ENCODE measurements at places on chromosomes 6 and 20.

DNA sequence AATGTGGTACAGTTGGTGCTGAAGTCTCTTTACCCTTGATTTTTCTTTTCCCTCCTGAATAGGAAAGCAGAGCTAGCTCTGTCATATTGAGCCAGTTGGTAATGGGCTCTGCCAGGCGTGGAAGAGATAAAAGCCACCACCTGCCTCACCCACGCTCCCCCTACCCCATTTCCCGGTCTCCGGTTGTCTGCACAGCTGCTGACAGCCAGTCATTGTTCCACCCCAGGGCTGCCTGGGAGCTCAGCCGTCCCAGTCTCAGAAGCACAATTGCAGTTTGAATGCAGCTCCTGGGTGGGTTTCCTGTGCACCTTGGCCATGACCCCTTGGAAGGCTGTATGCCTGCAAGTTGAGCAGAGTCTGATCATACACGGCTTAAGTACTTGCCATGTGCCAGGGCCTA, 675.2 kb upstream of the FLRT3 start:
- no peak for DNase-seq

GRCh38 chr6:5994999-5995657, 11.6 kb downstream of the NRN1 start:
- DNase-seq, result no peak

GRCh38 chr20:23144856-23145255, 58.7 kb upstream of the CD93 start:
- DNase-seq, result no peak

- DNase-seq, result no peak
Measured at GRCh38 chr20:51470907-51471411, 71.6 kb downstream of the NFATC2 start.

DNA sequence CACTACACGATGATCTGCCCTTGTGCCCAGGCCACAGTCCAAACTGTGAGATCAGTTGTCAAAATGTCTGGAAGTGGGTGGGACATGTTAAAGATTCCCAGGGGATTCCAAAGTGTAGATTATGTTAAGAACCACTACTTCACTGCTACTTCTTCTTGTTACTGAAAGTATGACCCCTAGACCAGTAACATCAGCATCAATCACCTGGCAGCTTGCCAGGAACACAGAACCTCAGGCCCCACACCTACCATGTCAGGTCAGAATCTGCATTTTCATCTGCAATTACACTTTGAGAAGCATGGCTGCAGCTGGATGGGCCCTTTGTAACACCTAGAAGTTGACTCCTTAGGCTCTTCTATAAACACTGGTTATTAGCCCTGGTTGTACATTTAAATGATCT, 36.1 kb downstream of the RFPL4B start:
- no peak for DNase-seq

GRCh38 chr6:111967131-111967530, 86.8 kb upstream of the CCN6 start:
- DNase-seq, result no peak

GRCh38 chr6:119052987-119053386, 25.5 kb downstream of the FAM184A start:
- no peak for DNase-seq

DNA sequence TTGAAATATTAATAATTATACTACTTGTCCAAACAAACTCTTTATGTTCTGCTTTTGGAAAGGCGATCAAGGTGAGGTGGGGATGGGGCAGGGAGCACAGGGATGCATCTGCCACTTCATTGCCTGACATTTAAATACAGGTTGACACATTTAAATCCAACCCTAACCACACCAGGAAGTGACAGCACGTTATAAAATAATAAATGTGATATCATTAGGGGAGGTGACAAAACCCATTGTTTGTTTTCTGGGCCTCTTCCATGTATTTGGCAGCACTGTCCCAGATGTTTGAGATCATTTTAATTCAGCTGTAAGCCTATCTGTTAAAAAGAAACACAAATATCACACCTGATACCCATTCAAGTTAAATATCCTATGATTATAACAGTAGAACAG, 342.4 kb upstream of the ARID1B start:
- DNase-seq, result no peak

- no peak for DNase-seq
Measured at GRCh38 chr6:85864453-85865401, 222.0 kb upstream of the SYNCRIP start.

DNA sequence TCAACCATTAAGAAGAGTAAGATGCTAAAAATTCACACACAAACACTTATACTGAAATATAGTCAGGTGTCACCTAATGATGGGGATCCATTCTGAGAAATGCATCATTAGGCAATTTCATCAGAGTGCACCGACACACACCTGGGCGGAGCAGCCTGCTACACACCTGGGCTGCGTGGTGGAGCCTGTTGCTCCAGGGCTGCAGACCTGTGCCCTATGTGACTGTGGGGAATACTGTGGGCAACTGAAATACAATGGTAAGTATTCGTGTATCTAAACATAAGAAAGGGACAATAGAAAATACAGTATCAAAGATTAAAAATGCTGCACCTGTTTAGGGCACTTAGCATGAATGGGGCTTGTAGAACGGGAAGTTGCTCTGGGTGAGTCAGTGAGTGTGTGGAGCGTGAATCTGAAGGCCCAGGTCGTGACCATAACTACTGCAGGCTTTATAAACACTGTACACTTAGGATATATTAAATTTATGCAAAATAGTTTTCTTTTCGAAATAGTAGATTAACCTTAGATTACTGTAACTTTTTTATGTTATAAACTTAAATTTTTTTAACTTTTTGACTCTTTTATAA, 124.4 kb upstream of the AFDN start:
- no peak for DNase-seq

DNA sequence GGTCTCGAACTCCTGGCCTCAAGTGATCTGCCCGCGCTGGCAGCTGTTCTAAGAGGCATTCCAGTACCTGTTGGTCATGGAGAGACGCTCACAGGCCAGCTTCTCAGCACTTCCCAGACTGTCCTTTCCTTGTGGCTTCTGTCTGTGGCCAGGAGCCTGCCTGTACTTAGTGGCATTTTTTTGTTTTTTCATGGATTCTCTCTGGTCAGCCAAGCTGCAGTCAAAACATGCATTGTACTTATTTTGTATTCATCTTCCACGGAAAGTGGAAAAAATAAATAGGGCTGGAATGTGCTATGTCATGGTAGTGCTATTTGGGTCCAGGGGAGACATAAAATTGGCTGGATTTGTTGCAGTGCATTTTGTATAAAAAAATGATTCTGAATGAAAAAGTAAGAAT, 29.1 kb downstream of the ZDHHC14 start:
- no peak for DNase-seq

GRCh38 chr6:46414398-46414797, 76.9 kb downstream of the RCAN2 start:
- DNase-seq, result no peak

GRCh38 chr6:111739257-111739696, 133.6 kb upstream of the TRAF3IP2 start:
- no peak for DNase-seq

DNA sequence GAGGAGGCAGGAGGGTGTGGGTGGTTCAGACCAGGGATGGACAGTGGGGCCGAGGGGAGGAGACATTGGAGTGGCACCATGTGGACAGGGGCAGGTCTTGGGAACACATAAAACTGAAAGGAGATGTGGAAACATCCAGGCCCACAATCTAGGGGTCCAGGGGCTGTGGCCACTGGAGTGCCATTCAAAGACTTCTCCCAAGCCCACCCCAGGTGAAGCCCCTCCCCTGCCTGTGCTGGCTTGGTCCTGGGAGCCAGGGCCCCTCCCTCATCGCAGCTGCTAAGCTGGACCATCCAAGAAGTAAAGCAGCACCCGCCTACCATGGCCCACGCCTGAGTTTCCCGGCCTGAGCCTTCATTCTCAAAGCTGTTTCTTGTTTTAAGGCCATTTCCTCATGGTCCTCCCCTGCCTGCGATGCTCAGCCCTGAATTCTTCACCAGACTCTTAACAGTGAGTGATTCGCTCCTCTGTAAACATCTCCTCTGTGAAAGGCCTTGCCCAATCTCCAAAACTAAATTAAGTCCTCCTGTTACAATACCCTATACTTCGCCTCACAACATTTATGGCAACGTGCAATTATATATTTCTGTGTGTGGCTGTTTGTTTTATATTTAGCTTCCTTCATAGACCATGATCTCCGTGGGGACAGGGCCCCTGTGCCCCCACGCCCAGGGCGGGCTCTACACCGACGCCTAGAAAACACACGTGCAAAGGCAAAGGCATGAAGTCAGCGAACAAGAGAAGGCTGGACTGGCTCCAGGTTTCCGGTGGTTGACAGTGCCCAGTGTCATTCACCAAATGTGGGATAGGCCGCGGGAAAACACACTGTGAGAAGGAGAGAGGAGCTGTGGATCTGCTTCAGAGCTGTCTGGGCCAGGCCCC, 267.8 kb downstream of the ERMARD start:
- no peak for DNase-seq

DNA sequence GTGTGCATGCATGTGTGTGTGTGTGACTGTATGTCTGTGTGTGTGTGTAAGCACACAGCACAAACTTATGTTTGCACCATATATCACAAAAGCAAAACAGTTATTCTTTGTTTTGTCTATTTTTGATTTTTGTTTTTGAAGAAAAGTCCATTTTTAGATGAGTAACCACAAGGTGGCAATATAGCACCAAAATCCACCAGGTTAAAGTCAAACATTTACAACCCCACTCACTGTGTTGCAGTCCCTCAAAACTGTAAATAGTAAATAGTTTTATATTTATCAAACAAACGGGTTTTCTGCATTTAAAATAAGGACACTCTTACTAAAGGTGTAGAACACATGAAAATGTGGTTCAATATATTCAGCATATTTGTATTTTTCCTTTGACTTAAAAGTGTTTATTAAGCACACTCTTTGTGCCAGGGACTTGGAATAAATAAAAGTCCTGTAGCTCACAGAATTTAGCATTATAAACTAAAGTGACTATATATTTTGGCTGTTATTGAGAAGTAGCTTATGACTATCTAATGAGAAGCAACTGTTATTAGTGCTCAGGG, 118.5 kb downstream of the GFRAL start:
- no peak for DNase-seq

- no peak for DNase-seq
Measured at GRCh38 chr6:30463651-30464618, 25.4 kb upstream of the HLA-E start.

GRCh38 chr6:61640463-61640862, 645.6 kb downstream of the KHDRBS2 start:
- no peak for DNase-seq

DNA sequence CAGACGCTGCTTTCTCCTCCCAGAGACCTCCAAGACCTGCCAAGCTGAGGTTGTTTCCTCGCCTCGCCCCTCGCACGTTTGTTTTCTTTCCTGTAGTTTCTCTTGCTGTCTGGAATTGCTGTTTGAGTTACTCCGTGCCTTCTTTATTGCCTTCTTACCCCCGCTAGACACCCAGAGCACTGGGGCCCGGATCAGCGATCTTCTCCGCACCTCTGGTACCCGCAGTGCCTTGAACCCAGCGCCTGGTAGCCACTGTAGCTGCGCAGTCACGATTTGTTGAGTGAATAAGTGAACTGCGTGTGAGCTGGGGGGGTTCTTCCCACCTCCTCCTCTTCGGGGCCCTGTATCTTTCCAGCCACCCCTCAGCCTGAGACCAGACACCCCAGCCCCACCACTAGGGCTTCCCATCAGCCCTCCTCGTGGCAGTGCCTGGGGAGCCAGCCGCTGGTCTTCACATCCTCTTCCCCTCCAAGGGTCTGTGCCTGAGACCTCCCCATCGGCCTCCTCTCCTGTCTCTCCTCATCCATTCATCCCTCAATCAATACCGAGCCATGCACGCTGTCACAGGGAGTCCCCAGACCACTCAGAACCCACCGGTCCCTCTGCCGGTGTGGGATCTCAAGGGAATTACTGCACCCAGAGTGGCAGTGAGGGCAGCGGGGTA, 849 bp upstream of the BMP7 start:
- DNase-seq, result no peak

DNA sequence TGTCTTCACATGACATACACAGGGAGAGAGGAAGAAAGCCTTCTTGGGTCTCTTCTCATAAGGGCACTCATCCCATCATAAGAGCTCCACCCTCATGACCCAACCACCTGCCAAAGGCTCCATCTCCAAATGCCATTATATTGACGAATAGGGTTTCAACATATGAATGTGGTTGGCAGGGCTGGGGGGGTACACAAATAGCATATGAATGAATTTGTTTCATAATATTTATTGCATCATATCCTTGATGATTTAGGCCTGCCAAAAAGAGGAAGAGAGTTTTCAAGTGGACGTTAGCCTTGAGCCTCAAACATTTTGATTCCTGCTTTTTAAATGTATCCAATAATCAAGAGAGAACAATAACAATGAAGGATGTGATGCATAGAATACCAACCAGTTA, 26.2 kb upstream of the OPRM1 start:
- DNase-seq, result no peak

DNA sequence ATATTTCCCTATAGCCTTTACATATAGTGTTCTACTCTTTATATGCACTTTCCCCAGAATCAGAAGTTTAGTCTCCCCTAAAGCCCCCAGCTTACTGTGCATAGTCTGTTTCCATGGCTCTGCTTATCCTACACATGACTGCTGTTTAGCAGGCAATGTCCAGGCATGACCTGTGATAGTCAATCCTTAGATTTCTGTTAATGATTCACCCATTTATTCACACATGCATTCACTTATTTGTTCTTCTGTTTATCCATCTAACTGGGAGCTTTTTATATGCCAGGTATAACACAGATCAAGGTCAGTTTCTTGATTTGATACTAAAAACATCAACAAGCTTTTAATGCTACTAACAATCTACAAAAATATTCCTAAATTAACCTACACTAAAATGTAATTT, 300.8 kb downstream of the PHF3 start:
- no peak for DNase-seq

- no peak for DNase-seq
Measured at GRCh38 chr6:89944181-89944755, 50.0 kb downstream of the GJA10 start.

DNA sequence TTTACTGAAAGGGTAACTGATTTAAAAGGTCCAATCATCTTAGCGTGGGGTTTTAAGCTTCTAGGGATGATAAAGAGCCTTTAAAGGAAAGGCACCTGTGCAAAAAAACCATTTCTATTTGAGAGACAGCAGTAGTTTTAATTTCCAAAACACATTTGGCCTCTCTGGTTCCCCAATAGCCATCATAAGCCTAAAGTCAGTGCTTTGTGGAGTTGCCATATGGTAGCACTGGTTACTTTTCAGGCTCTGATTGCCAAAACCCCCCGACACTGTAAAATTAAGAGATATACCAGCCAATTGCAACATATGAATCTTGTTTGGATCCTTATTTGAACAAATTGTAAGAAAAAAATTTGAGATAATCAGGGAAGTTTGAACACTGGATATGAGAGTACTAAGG, 44.6 kb downstream of the TP53INP2 start:
- DNase-seq, result no peak

DNA sequence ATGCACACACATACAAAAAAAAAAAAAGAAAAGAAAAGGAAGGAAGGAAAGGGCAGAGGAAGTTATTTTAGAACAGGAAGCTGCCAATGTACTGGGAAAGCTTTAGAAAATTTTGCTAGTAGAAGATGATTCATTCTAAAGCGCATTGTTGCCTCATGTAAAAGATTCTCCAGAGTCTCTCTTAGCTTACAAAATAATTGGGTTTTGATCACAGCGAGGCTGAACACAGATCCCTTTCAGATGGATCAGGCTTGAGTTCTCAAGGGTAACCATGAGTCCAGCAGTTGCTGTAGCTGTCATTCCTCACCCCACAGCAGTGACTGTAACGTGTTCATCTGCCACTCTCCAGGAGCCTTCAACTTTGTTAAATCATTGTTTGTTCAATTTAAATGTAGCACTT, 81.9 kb downstream of the PHACTR2 start:
- no peak for DNase-seq

GRCh38 chr6:8219352-8219943, 117.1 kb upstream of the EEF1E1 start:
- peak; percentile 35 for DNase-seq
